ENCODE measurements at places on chromosomes 5 and 9. TPM values are rescaled to one million over a fixed set of nuclear protein-coding genes. Genes with fewer than 3 reads are reported as not detected.
A peak's percentile ranks its signal among the peaks of the same experiment; 100 is the strongest.

DNA sequence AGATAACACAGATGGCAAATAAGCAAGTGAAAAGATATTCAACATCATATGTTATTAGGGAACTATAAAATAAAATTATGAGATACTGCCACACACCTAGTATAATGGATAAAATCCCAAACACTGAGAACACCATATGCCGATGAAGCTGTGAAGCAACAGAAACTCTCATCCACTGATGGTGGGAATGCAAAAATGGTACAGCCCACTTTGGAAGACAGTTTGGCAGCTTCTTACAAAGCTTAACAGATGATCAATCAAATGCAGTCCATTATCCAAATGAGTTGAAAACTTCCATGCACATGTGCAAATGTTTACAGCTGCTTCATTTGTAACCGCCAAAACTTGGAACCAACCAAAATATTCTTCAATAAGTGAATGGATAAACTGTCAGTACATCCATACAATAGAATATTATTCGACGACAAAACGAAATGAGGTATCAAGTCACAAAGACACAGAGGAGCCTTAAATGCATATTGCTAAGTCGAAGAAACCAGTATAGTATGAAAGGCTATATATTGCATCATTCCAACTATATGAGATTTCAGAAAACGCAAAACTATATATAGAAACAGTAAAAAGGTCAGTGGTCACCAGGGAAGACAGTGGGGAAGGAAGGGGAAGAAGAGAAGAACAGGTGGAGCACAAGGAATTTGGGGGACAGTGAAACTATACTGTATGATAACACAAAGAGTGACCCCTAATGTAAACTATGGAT is 14.9 kb downstream of the PFDN1 start:
- no peak for DNase-seq

DNA sequence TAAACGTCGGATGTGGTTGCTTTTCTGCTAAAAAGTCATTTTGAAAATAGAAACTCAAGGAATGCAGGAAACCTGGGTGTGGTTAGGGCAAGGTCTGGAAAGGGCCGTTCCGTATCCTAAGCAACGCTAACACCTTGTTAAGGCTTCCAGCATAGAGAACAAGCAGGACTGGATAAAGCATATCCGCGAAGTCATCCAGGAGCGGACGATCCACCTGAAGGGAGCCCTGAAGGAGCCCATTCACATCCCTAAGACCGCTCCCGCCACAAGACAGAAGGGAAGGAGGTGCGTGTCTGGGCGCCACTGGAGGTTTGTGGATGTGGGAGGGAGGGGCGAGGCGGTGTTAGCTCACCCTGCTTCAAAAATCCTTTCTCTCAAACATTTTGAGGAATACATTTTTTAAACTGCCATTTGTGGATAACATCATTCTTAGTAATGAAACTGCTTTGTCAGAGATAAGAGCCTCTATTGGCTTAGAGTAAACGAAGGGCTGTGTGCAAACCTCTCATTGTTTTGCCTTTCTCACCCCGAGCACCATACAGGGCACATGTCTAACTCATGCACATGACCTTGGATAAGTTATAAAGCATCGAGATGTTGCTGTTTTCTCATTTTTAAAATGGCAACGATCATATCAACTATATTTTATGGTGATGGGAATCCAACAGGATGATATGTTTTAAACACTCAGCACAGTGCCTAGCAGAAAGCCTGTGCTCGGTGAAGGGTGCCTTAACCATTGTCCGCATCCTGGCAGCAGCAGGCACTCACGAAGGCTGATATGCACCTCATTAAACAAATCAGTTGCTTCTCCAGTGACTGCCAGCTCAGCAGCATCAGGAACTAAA is 175.7 kb upstream of the OTULINL start:
- no peak for DNase-seq

DNA sequence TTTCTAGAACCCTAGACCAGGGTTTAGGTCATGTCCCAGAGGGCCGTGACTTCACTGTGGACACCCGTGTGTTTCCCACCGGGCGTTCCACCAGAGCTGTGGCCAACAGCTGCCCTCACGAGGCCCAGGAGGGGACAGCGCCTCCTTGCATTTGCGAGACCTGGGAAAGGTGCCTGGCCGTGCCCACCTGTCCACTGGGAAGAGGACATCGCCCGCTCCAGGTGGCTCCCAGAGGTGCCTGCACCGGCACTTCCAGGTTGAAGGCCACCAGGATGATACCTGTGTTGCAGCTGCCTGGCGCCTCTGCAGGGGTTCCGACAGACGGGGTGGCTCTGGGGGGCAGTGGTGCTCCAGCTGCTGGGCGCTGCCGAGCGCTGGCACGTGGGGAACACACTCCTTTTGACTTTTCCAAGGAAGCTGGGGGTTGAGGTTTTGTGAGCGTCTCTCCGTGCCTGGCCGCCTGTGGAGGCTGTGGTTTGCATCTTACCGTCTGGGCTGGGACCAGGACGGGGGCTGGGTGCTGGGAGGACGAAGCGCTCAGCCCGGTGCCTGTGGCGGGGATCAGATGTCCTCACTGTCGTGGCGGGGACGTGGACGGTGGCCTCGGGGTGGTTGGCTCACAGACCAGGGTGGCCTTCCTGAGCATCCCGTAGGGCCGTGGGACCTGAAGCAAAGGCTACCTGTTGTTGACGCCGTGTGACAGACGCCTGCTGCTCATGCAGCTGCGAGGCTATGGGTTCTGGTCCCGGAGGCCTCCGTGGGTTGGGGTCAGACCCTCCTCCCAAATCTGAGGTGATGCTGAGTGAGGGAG is 19.2 kb downstream of the NKD2 start:
- no peak for DNase-seq

DNA sequence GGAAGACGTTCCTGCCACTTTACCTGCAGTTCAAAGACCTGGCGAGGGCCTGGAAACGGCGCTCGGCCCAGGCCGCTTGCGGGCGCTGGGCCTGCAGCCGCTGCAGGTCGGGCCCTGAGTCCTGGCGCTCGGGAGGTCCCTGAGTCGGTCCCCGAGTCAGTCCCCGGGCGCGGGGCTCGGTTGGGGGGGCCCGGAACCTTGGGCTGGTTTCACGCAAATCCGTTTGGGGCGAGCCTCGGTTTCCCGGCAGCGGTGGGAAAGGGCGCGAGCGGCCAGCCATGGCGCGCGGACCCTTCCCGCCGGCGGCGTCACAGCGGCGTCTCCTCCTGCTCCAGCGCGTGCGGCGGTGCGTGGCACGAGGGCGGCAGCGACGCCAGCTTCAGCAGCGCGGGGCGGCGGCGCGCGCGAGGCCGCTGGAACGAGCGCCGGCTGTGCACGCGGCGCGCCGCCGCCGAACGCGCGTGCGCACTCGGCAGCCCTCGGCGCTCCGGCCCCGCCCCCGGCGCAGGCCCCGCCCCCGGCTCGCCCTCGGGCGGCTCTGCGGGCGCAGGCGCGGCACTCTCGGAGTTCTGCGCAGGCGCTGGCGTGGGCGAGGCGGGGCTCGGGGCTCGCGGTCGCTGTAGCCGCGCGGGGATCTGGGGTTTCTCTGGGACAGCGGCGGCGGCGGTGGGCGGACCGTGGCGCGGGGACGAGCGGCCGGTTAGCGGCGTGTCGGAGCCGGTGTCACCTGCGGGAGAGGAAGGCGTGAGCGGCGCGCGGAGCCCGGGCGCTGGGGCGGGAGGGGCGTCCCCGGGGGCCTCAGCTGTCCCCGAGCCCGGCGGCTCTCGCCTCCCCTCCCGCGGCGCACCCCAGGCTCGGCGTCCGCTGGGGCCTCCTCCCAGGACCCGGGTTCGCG is 29.9 kb downstream of the EXOC3 start:
- DNase-seq, result peak; percentile 96

- no peak for DNase-seq
These were observed 180.5 kb upstream of the DMAC1 start for GRCh38 chr9:7980041-7980440.

- no peak for DNase-seq
These were observed 45.1 kb downstream of the KIAA1958 start for GRCh38 chr9:112531666-112532282.

DNA sequence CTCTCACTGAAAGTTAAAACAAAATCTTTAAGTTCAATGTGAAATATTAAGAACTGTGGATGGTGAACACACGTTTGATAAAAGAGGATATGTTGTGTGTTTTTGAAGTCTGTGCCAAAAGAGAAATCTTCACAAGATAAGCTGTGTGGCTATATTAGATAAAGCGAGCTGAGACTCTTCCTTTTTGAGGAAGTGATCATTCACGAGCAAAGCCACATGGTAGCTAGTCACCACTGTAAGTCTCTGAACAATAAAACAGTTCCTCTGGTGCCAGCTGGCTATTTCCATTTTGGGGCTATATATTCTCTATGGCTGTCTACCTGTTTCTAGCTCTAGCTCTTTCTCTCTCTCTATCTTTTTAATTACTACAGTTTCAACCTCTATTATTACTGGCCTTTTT is 1849.2 kb upstream of the C9orf72 start:
- no peak for DNase-seq

DNA sequence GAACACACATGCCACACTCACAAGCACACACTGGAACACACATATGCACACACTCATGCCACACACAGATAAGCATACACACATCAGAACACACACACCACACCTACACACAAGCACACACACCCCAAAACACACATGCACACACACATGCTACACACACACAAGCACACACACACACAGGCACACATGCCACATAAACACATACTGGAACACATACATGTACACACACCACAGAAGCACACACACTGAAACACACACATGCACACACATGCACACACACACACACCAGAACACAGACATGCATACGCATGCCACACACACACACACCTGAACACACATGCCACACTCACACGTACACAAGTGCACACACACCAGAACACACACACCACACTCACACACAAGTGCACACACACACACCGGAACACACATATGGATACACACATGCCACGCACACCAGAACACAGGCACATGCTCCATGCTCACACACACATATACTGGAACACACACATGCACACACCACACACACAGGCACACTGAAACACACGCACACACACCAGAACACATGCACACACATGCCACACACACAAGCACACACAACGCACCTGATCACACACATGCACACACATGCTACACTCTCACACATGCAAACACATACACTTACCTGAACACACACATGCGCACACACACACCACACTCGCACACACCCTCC is 78.0 kb upstream of the IRX4 start:
- DNase-seq, result no peak

- no peak for DNase-seq
These were observed 62.1 kb downstream of the GAS1 start for GRCh38 chr9:86885232-86885631.

DNA sequence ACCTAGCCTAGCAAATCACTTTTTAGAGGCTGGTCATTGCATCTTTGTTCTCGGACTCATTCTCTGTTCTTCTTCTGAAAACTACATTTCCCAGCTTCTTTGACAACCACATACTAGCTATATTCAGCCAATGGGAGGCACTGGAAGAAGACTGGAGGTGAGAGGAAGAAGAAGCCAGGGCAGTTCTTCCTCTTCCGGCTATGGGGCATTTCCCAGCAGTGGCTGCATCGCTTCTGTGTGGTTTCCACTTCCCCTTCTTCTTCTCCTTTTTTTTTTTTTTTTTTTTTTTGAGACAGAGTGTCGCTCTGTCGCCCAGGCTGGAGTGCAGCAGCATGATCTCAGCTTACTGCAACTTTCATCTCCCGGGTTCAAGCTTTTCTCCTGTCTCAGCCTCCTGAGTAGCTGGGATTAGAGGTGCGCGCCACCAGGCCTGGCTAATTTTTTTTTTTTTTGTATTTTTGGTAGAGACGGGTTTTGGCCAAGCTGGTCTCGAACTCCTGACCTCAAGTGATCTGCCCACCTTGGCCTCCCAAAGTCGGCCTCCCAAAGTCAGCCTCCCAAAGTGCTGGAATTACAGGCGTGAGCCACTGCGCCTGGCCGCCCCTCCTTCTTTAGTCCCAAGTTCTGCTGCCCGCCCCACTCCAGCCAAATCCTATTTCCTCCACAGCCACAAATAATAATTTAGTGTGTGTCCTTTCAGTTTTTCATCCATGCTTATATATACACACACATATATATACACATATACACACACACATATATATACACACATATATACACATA is 6.9 kb upstream of the UBAP1 start:
- peak; percentile 88 for DNase-seq

DNA sequence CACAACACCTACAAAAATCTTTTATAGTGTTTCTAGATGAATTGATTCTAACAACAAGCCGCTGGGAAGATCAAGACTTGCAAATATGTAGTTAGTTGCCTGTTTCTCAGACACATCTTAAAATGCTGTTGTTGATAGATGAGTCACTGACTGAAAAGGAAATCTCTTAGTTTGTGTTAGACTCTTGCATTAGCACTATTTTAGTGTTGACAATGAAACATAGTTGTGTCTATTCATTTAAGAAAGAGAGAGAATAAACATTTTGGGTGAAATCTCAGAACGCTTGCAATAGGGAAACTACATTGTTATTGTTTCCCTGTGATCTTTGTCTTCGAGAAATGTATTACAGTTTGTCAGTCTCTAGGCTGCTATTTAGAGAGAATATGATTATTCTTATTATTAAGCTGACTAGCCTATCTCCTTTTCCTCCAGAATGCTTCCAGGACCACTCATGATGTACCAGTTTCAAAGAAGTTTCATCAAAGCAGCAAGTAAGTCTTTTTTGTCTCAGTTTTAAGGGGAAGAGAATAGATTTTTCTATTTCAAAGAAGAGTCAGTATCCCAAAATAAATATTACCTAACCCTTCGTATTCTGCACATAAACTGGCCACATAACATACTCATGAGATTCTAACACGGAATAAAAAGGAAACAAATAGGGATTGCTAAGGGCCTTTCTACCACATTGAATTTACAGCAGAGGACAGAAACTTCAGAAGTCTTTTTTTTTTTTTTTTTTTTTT is 285.6 kb downstream of the ARHGAP26 start:
- DNase-seq, result no peak

GRCh38 chr5:179762079-179762780 is 29.6 kb downstream of the MAML1 start:
- peak; percentile 83 for DNase-seq

GRCh38 chr5:82218374-82219156 is 59.6 kb downstream of the RPS23 start:
- DNase-seq, result no peak

DNA sequence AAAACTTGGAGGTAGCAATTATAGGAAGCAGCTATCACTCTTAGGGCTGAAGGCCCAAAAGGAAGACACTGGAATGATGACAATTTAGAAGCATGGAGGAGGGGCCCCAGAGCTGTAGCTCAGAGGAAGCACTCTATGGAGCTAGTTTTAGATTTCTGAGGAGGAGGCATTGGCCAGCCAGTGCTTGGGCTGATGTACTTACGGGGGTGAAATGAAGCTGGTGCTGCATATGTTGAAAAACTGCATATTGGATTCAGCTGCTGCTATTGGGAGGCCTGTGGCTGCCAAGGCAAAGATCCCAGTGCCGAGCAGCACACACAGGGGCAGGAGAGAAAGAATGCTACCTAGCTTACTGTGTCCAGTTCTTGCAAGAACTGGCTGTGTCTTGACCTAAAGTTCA is 53.9 kb upstream of the HMHB1 start:
- no peak for DNase-seq

GRCh38 chr5:28215091-28215490 is 1176.7 kb upstream of the CDH9 start:
- no peak for DNase-seq

PCYOX1L gene
- 51.6 TPM for total RNA-seq

SLC24A2 gene
- not detected for total RNA-seq

HNRNPA0 gene
- 6.7 TPM for total RNA-seq

PDZD2 gene
- total RNA-seq, result not detected

CCDC171 gene
- 3.1 TPM for total RNA-seq

OLFML2A gene
- total RNA-seq, result not detected

Measured in Karpas-422 (cell line).